ENCODE measurements at places on chromosomes 6 and 20.

DNA sequence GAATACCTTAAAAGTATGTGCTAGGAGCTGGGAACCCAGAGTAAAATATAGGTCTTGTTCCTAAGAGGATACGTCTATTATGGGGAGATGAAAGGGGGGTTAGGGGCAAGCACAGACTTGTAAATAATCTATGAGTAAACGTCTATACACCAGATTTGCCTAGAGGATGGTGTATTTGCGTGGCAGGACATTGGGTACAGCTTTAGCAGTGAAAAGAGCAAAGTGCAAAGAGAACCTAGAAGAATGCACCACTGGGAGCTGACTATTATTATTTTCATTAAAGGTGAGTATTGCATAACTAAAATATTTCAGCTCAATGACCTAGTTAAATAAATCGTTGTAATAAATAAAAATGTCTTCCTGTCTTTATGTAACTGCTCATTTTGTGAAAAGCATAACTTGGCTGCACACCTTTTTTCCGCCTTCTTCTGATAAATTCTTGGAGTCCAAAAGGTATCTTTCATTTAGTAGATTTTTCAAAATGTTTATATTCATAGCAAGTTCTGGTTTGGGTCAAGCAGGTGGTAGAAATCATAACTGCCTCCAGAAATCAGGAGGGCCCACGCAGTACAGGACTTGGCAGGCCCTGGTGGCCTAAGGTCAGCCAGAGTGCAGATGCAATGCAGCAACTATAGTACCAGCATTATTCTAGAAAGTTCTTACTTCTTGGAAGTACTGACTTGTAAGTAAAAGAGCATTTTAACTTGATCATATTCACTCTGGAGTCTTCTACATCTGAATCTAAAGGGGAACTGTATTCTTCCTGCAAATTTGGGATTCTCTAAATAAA lies 357.2 kb downstream of the PLCB1 start:
- DNase-seq = no peak

DNA sequence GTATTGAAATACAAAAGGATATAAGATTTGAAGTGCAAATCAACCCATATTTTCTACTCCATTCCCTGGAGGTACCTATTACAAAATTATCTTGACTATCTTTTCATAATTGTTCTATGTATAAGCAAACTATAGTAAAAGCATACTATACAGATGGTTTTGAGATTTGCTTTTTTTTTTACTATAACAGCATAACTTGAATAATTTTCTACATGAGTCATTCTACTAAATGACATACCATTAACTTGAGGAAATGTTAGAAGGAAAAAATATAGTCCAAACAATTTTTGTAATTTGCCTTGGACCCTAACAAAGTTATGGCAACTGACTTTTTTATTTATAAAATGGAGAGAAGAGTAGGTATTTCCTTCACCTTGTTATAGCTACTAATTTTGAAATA lies 472.7 kb downstream of the PKHD1 start:
- no peak for DNase-seq

DNA sequence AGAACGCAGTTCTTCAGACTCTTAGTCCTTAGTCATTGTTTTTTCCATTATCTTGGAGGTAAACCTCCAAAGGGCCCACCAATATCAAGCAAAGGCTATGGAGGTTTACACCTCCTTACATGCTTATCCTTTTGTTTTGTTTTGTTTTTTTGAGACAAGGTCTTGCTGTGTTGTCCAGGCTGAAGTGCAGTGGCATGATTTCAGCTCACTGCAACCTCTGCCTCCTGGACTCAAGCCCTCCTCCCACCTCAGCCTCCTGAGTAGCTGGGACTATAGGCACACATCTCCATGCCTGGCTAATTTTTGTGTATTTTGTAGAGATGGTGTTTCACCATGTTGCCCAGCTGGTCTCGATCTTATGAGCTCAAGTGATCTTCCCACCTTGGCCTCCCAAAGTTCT lies 26.3 kb downstream of the ADGRG6 start:
- DNase-seq = no peak

DNA sequence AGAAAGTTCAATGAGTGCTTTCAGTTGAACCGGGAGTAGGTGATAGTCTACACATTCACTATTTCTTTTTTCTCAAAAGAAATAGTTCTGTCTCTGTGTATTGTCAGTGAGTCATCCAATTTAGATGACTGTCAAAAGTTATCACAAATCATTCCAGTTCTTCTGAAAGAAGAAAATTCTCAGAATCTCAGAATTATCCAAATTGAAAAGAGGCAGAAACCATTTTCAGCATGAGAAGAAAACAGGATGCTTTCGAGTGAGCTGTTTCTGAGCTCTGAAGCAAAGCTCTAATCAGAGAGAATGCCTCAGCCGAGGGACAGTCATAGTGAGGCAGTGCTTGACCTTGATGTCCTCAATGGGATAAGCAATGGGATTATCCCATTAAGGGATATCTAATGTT lies 97.9 kb downstream of the HUS1B start:
- DNase-seq = no peak

- no peak for DNase-seq
These were observed 205.7 kb downstream of the EPM2A start for GRCh38 chr6:145529582-145529981.

DNA sequence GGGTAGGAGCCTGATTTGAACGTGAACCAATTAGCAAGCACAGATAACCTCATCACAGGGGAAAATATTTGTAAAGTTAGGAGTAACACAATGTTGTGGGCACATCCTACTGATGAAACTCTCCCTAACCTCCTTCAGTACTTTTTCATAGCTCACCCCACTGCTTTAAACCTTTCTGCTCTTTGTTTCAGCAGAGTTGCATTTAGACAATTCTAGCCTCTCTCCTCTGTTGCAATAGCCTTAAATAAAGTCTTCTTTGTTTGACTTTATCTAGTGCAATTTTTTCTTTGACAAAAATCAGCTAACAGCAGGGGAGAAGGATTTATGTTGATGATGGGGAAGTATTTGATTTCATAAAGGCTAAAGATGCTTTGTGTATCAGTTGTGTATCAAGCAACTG lies 14.1 kb downstream of the C6orf141 start:
- DNase-seq = no peak

DNA sequence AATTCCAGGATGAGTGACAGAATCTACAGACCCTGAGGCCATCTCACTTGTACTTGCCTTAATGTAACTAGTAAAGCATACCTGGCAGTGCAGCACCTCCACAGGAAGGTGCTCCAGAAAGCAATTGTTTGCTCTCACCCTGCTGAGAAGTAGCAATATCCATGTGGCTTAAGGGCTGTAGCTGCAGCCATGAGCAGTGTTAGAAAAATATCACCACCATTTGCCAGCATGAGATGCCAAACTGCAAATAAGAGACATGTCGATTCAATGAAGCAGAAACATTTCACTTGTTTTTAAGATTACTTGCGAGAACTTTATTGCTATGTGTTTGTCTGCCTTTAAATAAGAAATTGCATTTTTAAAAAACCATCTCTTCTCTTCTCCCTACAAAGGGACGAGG lies 151.5 kb downstream of the PRL start:
- DNase-seq = no peak

DNA sequence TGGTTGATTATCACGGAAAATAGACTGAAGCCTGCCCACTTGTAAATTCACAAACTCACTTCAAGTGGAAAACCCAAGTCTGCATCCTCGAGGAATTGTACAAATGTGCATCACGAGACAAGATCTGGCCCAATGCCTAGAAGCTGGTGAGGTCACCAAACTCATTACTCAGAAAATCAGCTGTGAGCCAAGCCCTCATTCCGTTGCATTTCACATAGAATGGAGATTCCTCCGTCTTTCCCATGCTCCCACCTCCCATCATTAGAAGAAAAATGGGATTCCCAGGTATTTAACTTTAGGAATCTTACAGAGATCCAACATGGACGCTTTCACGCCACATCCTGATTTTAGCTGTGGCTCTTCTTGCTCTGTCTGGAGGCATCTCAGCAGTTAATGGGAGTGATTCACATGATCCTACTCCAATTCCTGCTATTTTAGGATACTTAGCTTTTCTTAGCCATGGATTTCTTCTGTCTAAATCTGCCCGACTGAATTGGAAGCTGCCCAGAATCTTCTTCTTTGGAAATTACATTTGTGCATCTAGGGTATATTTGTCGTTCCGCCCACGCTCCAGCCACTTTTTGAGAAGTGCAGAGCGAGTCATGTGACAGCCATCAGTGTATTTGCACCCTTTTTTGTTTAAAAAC lies 68.7 kb upstream of the STMND1 start:
- DNase-seq = peak; percentile 37

- DNase-seq = no peak
These were observed 40.4 kb downstream of the C6orf118 start for GRCh38 chr6:165268987-165269386.

DNA sequence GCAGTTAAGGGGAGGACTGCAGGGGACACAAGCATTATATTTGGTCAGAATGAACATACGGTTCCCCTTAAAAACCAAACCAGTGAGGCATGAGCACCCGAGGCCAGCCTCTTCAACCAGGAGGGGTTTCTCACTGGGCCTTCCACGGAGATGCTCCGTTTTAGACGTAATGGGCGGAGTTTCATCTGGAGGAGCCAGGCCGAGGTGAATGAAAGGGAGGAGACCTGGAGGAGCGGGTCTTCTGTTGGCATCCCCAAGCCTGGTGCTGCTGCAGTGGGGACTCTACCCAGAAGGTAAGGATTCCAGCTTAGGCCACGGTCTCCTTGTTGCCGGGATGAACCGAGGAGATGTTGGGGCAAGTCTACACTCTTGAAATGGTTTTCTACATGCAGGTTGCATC lies 47.4 kb downstream of the ADNP start:
- DNase-seq = no peak

DNA sequence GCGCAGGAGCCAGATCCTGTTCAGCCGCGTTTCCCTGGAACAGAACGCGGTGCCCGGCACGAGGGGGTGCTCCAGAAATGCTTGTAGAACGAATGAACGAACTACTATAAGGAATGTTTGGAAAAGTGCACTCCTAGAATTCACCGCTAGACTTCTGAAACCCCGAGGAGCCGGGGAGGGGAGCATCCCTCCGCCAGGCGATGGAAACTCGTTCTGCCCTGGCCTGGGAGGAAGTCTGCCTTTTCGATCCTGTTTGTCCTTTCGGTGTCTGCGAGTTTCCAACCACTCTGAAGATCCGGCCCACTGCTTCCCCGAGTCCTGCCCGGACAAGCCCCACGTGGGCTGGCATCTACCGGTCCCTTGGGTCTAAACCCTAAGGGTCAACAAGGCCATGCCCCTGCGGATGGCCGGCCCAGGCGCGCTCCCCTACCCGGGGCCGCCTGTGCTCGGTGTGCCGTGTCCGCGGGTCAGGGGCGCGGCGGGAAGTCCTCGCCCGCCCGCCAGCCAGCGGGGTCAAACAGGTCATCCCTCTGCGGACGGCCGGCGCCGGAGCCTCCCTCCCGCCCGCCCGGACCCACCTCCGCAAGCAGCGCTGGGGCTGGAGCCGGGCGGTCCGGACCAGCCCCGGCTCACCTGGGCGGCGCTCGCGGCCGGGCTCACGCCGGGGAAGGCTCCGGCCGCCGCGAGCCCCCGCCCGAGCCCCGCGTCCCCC lies 526 bp downstream of the SULF2 start:
- peak; percentile 64 for DNase-seq

DNA sequence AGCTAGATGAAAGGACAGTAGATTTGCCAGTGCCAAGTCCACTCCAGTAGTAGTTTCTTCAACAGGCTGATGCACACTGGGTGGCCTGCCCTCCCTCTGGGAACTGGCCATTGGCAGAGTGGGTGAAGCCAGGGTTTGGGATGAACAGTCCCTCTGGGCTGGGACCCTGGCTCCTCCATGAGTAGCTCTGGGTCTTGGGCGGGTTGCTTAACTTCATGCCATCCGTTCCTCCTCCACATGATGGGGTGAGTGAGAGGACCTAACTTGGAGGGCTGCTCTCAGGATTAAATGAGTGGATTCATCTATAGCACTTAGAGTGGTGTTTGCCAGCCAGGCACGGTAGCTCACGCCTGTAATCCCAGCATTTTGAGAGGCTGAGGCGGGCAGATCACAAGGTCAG lies 47.2 kb downstream of the PLAGL2 start:
- DNase-seq = no peak

DNA sequence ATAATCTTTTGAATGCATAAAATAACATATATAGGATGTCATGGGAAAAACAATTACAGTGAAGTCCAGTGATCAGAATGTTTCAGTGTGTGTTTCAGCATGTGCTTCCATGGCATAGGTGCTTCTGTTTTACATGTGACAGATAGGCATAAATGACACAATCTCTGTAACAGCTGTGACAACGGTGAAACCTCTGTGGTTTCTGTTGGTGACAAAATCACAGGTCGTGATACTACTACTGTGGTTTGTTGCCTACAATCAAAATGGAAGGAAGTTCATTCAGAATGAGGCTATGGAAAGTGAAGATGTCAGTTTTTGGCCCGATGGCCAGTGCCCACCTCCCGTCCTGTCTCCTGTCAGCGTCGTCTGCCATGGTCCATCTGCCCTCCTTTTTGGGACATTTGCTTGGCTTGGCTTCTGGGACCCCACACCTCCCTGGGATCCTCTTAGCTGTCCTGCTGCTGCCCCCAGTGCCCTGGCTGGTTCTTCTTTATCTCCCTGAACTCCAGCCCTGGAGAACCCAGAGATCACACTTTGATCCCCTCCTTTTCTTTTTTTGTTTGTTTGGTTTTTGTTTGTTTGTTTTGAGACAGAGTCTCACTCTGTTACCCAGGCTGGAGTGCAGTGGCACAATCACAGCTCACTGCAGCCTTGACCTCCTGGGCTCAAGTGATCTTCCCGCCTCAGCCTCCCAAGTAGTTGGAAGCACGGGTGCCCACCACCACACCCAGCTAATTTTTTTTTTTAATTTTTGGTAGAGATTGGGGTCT lies 79.3 kb upstream of the NAA20 start:
- peak; percentile 41 for DNase-seq

- DNase-seq = no peak
These were observed 278.2 kb downstream of the NRN1 start for GRCh38 chr6:5728351-5729079.

GRCh38 chr6:151324488-151324825 lies 66.9 kb downstream of the ZBTB2 start:
- no peak for DNase-seq

- DNase-seq = peak; percentile 51
These were observed 48.9 kb downstream of the DEK start for GRCh38 chr6:18215436-18215835.

DNA sequence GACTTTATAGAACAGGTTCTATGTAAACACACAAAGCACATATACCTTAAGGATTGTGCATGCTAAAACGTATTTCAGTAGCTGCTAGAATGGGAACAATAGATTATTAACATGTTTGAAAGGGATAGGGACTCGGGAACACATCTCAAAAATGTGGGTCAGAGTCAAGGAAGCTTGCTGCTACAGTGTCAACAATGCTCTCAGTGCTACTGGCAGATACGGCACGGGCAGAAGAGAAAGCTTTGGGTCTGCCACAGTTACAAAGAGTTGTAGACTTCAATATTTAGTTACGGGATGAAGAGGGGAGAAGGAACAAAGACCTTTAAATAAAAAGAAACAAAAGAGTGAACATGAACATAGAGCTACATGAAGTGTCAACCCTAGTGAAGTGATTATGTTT lies 170.5 kb downstream of the BACH2 start:
- DNase-seq = no peak

DNA sequence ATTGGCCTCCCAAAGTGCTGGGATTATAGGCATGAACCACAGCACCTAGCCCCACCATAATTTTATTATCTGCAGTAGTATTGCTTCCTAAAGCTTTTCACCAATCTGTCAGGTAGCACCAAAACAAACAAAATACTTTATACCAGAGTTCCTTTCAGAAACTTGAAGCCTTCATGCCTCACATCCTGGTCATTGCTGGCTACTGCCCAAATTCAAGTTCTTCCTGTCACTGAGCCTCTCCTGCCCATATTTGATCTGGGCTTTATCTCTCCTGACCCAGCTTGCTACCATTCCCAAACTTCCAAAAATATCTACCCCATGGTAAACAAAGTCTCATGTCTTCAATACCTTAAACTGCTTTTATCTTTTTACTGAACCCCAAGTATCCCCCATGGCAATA lies 34.9 kb upstream of the DST start:
- DNase-seq = no peak
